ENCODE measurements at places on chromosomes 1 and 21.

- ATAC-seq = no peak
Measured at GRCh38 chr1:60558236-60558635, 484.7 kb upstream of the C1orf87 start.

DNA sequence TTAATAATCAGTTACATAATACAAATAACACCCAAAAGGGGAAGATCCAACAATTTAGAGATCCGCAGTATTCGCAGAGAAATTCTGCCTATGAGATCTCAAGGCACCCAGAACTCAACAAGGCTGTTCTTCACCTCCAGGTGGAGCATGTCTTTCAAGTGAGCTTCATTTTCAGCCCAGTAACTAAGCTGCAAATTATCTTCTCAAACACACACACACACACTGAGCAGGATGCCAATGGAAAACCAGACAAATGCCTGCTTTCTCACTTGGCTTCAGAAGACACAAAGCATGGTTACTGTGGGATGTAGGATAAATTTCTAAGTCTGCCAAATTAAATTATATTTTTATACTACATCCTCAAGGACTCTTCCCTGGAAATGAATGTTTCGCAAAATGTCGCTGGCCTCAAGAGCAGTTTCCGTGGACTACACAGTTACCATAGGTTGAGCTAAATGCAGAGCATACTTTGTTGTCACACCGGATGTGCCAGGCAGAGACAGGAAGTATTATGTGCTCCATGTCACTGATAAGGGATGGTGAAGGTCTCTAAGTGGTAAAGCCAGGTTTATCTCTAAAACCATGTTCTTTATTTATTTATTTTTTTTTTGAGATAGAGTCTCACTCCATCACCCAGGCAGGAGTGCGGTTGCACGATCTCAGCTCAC, 30.3 kb downstream of the UBR4 start:
- ATAC-seq = no peak

- no peak for ATAC-seq
Measured at GRCh38 chr1:180923887-180924286, 11.2 kb downstream of the KIAA1614 start.

- peak; percentile 94 for ATAC-seq
Measured at GRCh38 chr1:78377356-78377928, 113.3 kb upstream of the PTGFR start.

DNA sequence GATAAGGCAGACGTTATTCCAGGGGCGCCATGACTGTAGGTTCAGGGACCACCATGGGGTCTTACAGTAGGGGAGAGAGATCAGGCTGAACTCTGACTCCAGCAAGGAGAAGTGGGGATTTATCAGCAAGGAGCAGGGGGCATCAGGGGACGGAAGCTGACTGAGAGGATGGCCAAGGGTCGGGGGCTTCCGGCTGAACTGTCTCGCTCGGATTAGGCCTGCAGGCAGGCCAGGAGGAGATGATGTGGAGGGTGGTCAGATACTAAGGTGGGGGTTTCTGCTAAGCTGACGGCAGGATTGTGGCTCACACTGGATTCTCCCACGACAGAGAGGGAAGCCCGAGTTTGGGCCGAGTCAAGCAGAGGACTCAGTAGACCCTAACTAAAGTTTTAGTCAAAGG, 186.9 kb upstream of the VAMP3 start:
- ATAC-seq = no peak
